ENCODE measurements at places on chromosomes 7 and 10.

DNA sequence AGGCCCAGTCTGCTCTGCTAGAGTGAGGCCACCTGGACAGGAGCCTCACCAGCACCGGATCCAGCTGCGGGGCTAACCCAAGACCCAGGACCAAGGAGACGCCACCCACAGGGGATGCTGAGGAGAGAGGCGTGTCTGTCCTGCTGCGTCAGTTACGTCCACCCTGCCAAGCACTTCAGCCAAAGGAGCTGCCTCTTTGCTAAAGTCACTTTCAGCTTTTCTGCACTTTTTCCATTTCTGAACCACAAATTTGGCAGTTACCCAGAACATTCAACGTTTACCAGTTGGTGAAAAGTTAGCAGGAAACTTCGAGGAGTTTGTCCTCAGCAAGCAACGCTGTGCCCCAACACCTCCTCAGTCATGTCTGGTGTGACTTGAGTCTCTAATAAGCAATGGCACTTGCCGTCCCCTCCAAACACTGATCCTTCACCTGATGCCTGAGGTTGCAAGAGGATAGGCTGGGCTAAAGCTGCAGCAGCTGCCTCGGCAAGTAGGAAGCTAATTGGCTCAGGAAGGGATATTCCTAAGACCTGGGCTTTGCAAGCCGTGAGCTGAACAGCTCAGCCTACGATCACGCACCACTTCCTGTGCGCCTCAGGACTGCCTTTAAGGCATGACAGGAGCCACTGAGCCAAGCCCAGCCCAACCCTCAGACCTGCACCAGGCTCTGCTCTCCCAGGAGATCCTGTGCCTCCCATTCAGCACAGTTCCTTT, 40.1 kb downstream of the KCNH2 start:
- DNase-seq, result no peak

- no peak for DNase-seq
These were observed 230.8 kb upstream of the MGMT start for GRCh38 chr10:129236274-129236691.

DNA sequence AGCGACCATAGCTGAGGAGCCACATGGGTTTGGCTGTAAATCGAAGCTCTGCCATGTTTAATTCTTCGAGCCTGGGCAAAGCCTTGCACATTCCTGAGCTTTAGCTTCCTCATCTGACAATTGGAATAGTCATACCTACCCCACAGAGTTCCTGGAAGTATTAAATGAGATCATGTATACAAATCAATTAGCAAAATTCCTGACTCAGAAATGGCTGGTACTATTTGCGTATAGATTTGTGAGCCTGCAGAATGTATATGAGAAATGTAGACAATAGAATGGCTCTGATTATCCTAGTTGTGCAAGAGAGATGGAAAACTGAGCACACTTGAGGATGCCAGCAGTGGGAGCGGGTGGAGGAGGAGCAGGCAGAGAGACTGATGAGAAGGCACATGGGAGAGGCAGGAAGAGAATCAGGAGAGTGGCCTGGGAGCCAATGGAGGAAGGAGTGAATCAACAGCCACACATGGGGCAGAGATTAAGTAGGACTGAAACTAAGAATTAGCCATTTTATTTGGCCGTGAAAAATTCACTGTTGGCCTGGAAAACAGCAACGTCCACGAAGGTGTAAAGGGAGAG, 128.0 kb upstream of the C1GALT1 start:
- no peak for DNase-seq

DNA sequence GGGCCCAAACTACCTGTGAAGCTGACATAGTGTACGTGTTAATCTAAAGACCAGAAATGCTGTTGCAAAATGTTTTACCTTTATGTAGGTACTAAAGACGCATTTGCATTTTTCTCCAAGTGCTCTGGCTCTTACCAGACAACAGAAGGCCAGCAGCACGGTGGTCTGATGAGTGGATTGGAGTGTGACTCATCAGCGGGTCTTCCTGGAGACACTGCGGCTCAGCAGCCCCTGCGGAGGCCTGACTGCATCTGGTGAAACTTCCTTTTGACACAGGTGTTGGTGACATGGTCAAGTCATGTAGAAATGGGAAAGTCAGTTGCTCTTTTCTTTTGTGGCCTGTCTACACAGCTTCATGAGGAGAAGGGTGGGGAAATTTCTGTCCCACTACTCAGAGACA, 723.6 kb downstream of the INHBA start:
- DNase-seq, result no peak

DNA sequence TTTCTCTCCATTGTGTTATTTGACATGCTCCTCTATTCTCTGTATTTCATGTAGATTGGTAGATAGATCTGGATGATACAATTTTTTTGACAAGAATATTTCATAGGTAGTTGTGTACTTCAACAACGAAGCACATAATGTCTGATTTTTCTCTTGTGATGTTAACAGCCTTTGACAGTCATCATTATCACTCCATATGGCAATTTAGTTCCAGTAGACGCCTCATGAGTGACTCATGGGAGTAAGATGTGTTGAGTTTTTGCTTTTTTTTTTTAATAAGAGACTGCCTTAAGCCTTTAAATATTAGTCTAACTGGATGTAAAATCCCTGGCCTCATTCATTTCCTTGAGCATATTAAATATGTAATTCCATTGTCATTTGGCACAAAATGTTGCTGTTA, 123.5 kb upstream of the ZNF32 start:
- DNase-seq, result no peak

GRCh38 chr10:34954142-34954541, 136.0 kb downstream of the CUL2 start:
- no peak for DNase-seq

DNA sequence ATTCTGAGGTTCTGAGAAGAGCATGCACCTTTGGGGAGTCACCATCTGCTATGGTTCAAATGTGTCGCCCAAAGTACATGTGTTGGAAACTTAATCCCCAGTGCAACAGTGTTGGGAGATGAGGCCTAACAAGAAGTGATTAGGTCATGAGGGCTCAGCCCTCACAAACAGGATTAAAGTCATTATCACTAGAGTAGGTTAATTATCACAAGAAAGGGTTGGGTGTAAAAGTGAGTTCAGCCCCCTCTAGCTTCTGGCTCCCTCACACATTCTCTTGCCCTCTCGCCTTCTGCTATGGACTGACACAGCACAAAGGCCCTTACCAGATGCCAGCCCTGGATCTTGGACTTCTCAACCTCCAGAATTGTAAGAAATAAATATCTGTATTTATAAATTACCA, 100.3 kb upstream of the C10orf90 start:
- DNase-seq, result no peak

DNA sequence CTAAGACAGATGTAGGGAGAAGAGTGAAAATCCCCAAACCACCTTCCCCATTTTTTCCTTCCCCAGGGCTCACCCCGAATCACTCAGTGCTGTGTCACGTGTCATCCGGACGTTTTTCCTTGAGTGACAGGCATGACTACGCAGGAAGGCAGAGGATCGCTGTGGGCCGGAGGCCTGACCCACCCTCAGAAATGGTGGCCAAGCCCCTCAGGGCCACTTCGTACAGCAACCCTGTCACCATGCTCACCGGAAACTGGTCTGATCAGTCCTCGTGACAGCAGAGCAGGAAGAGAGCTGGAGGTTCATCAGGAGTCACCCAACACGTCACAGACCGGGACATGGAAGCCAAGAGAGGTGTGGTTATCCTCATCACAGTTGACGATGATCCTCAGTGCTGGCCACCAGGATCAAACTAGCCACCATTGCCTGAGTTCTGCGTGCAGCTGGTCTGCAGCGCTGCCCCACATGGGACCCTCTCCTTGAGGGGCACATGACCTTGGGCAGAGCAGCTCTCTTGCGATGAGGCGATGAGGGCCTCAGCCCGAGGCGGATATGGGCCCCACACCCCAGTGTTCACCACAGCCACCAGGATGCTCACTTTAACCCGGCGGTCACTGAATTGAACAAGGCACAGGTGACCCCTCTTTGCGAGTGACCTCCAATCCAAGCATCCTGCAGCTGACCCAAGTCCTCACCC, 99.3 kb upstream of the INSIG1 start:
- no peak for DNase-seq

- no peak for DNase-seq
These were observed 23.4 kb upstream of the MGAM2 start for GRCh38 chr7:142088022-142088714.

GRCh38 chr7:142334236-142334635, 76.4 kb upstream of the PRSS58 start:
- DNase-seq, result no peak

DNA sequence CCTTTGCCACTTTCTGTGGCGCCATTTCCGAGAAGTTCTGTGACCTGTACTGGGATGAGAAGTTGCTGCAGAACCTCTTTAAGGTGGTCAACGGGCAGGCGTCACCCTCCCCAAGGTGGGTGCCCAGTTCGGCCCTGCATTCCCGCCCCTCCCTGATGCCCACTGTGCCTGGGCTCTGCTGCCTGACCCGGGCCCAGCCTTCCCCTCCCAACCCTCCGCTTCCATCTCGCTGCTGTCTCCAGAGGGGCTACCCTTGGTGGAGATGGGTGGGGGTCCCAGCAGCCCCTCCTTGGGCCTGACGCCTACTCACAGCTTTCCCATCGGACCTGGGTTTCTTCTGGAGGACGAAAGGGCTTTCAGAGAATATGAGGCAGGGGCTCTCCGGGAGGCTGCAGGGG, 30.5 kb upstream of the UTF1 start:
- DNase-seq, result no peak

GRCh38 chr10:115052226-115052625, 40.9 kb upstream of the ATRNL1 start:
- no peak for DNase-seq

GRCh38 chr10:80506189-80506575, 31.5 kb upstream of the SH2D4B start:
- no peak for DNase-seq
